ENCODE measurements at places on chromosomes 7 and 10. TPM values are rescaled to one million over a fixed set of nuclear protein-coding genes. Genes with fewer than 3 reads are reported as not detected.

Gene EN2
- total RNA-seq: not detected

Gene BAMBI
- total RNA-seq: 25.9 TPM

Gene PITX3
- under 0.01 TPM for total RNA-seq

Gene PPP1R17
- not detected for total RNA-seq

Gene DNAJB9
- 41.9 TPM for total RNA-seq

Gene GRID2IP
- total RNA-seq: not detected

Gene NUTM2E
- under 0.01 TPM for total RNA-seq

Gene CPA2
- 0.32 TPM for total RNA-seq

Gene KCNMA1
- 36.7 TPM for total RNA-seq

Gene ADAMTS14
- total RNA-seq: 1.6 TPM

Gene CEP55
- total RNA-seq: 35.0 TPM

Gene SVOPL
- total RNA-seq: not detected

Gene OPN4
- not detected for total RNA-seq

Gene NFE2L3
- total RNA-seq: 6.9 TPM

Gene ETV1
- 11.7 TPM for total RNA-seq

Gene HOXA3
- total RNA-seq: 11.7 TPM

Gene MUC12
- total RNA-seq: not detected

Gene OR9A2
- total RNA-seq: not detected

Gene PNLIPRP2
- not detected for total RNA-seq

Gene CCDC126
- total RNA-seq: 14.5 TPM

Gene ADIRF
- total RNA-seq: 2.6 TPM

Gene CYP26C1
- not detected for total RNA-seq

Gene AOC1
- total RNA-seq: not detected

Gene AMZ1
- total RNA-seq: 14.2 TPM

Gene TFR2
- total RNA-seq: 0.43 TPM

Gene GPR22
- not detected for total RNA-seq

Gene ATRNL1
- total RNA-seq: 8.4 TPM

Gene CYP2E1
- total RNA-seq: 1.3 TPM

Gene HMX3
- not detected for total RNA-seq

Gene MTG1
- total RNA-seq: 35.4 TPM

Gene CLDN3
- not detected for total RNA-seq

Gene SNX13
- 51.8 TPM for total RNA-seq

Gene RBM20
- 0.32 TPM for total RNA-seq

Data from fibroblast of villous mesenchyme (primary cell).